Body of pancreas (tissue), 4 donors: ENCODE measurements at places on chromosomes 5 and 9. TPM values are rescaled to one million over a fixed set of nuclear protein-coding genes. Genes with fewer than 3 reads are reported as not detected.

GRCh38 chr5:6762116-6762515, 48.9 kb downstream of the TENT4A start:
- no peak for DNase-seq

DNA sequence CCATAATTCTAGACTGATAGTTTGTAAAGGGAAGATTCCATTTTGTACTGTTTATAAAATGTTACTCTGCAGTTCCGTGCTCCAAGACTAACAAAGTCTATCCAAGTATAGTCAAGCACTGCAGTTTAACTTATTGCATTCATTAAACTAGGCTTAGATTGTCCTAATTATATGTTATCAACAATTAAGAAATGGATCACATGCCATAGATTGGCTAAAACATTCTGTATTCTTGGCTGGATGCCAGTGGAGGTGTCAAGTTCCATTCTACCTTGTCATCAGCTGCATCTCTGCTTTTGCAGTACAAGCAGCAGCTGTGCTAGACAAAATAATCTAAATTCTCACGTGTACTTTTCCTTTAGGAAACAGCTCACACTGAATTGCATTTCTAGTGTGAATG, 69.4 kb upstream of the MEF2C start:
- DNase-seq = no peak

GRCh38 chr5:155605920-155606319, 592.4 kb downstream of the KIF4B start:
- no peak for DNase-seq

GRCh38 chr9:130054325-130054786, 650 bp downstream of the GPR107 start:
- DNase-seq = no peak

DNA sequence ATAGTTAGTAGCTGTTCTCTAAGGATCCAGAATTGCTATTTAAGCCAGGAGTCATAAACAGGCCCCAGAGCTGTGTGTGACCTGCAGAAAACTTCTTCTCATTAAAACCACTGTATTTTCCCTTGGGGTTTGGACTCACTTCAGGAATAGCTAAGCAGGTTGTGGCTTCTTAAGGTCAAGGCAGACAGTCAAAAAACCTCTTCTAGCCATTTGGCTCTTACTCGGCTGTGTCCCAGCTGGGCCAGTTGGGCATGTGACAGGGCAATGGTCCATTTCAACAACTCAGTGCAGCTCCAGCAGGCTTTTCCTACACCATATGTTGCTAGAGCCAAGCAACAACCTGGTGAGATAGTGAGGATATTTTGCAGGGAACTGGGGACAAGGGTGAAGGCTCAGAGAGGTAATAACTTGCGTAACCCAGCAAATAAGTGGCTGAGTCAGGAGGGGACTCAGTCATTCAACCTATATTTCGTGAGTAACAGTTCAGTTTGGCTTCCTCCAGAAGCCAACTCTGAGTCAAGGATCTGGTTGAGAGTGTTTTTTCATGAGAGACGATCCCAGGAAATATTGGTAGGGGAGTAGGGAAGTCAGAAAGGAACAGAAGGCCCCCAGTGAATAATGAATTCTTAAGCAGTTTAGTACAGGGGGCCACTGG, 115.4 kb upstream of the PPP2R2B start:
- no peak for DNase-seq

The CKMT2 gene
- 4.9 TPM for total RNA-seq

The TPPP gene
- total RNA-seq = 2.6 TPM

The GPRIN1 gene
- 1.3 TPM for total RNA-seq

The TNPO1 gene
- total RNA-seq = 41.2 TPM

The SLC25A51 gene
- 17.1 TPM for total RNA-seq

The CMYA5 gene
- 1.6 TPM for total RNA-seq
